ENCODE measurements at places on chromosomes 12 and 14.

DNA sequence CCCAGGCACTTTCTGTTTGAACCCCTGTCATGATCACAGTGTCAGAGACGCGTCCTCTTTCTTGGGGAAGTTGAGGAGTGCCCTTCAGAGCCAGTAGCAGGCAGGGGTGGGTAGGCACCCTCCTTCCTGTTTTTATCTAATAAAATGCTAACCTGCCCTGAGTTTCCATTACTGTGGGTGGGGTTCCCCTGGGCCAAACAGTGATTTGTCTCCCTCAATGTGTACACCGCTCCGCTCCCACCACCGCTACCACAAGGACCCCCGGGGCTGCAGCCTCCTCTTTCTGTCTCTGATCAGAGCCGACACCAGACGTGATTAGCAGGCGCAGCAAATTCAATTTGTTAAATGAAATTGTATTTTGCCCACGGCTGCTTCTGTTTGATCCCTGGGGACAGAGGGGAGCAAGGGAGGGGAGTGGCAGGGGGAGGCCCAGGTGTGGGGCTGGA is 5.1 kb downstream of the SHMT2 start:
- DNase-seq: no peak

DNA sequence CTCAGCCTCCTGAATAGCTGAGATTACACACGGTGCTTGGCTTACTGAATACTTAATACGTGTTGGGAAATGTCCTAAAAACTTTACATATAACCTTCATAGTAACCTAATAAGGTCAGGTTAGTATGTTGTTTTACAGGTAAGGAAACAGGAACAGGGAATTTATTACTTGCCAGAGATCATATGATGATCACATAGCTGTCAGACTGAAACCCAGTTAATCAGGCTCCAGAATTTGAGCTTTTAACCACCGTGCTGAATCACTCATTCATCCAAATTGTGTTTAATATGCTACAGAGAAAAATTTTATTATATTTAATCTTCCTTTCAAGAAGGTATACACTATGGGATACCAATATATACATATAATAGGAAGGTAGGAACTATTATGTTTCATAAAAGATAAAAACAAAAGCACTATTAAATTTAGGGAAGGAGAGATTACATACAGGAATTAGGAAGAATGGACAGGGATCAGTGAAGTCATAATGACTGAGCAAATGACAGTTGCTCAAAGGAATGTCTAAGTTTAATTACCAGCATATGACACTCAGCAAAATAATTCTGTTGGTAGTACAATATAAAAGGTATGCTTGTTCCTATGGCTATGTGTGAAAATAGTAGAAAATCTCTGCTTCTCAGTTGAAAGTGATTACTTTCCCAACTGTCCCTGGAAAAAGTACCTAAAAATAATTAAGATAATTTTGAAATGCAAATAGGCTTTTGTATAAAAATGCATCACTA is 59.3 kb downstream of the HEATR5A start:
- DNase-seq: no peak

GRCh38 chr12:69430942-69431590 is 39.1 kb upstream of the FRS2 start:
- DNase-seq: no peak

DNA sequence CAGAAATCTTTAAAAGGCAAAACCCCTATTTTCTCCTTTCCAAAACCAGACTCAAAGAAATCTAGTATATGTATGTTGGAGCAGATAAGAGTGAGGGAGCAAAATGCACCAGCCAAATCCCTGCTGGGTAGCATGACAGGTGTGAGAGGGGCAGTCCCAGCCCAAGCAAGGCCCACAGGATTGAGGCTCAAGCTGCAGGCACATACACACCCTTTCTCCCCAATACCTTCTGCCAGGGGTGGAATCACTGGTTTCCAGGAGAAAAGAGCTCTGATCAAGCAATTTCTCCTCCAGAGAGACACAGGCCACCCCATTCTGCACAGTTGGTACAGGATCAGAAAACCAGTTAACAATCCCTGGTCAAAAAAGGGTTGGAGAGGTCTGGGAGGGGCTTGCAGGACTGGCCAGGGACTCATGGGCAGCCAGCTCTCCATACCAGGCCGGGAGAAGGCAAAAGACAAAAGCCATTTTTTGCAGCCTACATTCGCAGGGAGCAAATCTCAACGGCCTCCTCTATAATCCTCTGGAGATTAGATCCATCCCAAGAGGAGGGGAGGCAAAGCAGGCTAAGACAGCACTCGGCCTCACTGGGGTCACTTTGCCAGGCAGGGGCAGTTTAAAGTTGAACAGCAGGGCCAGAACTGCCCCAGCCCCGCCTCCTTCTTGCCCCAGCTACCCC is 2.1 kb downstream of the KMT2D start:
- DNase-seq: no peak

- no peak for DNase-seq
These were observed 111.2 kb downstream of the ITPR2 start for GRCh38 chr12:26721800-26722199.

- no peak for DNase-seq
These were observed 22.2 kb upstream of the EDDM3A start for GRCh38 chr14:20723488-20723887.

All from activated T-helper 1 cell treated with Interleukin-2 at 50 U/mL for 16 hours (primary cell).